ENCODE measurements at places on chromosomes 2 and 18.

GRCh38 chr2:126668254-126668653 lies 12.3 kb downstream of the GYPC start:
- no peak for DNase-seq

GRCh38 chr2:119455066-119455718 lies 23.5 kb downstream of the TMEM37 start:
- no peak for DNase-seq

DNA sequence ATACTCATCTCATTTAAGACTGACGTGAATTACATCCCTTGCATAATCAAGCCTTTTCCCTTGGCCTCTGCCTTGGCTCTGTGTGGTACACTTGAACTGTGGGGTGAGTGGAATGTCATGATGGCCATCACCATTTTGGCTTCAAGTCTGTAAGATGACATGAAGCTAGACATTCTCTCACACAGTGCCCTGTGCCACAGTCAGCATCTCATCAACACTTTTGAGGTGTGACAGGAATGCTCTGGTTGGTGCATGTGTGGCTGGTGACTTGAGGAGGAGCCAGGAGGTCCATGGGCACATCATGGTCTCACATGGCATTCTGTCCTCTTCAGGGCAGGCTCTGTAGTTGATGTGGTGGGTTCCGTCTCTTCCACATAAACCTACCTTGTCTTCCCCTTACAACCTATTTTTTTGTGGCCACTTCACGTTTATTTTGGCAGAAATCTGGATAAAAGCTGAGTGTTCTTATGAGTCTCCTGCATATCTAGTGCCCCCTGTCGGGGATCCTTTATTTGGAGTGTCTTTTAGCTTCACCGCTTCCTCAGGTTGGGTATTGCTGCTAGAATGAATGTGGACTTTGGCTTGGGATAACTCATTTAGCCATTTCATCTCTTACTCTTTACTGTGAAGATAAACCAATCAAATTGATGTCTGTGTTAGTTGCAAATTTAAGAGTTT lies 28.1 kb downstream of the MAP4K4 start:
- DNase-seq, result peak; percentile 57

DNA sequence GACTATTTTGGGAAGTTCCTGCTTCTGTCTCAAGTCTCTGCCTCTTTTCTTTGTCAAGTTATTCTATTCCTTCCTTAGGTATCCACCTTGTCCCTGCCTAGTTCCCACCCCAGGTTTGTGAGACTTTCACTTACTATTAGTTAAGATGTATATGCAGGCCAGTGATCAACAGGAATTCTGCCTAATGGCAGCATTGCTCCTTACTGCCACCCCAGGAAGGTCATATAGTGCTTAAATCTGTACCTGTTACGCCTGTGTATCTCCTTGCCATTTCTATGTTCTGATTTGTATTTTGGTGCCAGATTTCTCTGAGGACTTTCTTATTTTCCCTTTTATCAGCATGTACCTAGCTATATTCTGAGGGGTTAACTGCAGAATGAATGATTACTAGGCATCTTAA lies 746.0 kb upstream of the TMEFF2 start:
- DNase-seq, result no peak

GRCh38 chr18:5558851-5559250 lies 15.1 kb upstream of the EPB41L3 start:
- no peak for DNase-seq

- DNase-seq, result no peak
Observed at GRCh38 chr2:25305775-25306174, 36.0 kb downstream of the DNMT3A start.

DNA sequence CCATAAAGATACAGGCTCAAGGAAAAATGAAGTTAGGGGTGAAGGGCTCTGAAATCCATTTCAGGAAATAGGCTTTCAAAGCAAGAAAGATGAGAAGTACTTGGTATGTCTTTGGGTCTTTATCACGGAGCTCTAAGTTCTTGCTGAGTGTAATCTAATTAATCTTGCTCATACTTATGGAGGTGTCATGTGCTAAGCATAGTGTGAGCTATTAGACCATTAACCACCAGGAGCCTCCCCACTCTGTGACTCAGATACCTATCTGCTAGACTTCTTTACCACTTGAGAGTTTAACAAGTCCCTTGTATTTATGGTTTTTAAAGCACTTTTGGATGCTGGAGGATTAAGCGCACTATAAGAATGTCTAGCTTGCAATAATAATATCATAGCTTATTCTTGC lies 678.7 kb downstream of the EPHA4 start:
- no peak for DNase-seq

GRCh38 chr2:11375689-11376027 lies 31.2 kb upstream of the ROCK2 start:
- DNase-seq, result no peak

GRCh38 chr2:149552226-149552625 lies 35.3 kb downstream of the MMADHC start:
- no peak for DNase-seq

DNA sequence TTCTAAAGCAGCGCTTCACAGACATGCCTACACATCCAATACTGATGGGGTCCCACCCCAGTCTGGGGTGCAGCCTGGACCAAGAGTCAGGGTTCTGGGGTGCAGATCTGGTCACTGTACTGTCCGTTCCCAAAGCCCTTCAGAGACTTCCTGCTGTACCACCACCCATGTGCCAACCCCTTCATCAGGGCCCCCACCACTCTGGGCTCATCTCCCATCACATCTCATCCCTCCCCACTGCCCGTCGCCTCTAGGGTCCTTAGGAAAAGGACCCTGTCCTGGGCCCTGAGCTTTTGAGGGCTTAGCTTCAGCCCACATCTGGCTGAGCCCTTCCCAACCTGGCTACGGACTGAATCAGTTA lies 37.9 kb upstream of the ID2 start:
- DNase-seq, result no peak

DNA sequence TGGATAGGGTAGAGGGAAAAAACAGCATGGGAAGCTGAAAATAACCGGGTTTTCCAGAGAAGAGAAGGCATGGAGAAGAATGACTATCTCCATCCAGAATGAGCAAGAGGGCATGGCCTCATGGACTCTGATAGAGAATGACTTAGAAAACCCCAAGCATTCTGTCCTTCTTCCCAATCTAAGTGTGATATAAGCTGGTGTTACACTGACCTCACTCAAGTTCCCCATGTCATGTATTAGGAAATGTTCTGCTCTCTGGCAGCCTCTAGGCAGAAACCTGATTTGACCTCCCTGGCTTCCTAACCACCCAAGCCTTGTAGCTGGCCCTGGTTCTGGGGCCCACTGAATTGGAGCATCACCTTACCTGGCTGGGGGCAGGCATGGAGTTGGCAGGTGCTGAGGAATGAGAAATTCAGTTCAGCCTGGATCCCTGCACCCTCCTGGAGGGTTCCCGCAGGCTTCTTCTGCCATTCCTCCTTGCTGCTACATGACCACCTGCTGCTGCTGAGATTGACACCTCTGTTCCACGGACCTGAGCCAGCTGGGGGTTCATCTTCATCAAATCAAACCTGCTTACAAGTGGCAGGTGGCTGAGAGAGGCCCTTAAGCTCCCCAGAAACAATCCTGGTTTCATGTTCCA lies 5.2 kb upstream of the SIGLEC15 start:
- DNase-seq, result no peak

DNA sequence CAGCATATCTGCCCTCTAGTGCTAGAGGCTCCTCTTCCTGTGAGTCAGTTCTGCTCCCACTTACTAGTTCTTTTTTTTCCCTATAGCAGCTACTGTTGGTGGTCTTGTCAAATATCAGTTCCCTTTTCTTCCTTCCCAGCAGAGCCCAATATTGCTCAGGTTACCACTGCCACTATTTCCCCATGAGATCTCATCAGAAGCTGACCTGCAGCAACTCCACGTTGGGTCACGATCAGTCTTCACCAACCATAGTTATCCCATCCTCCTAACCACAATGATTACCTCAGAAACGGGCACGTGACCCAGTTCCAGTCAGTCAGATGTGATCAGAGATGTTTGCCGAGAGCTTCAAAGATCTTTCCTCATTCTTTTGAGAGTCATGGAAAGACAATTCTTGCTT lies 59.7 kb upstream of the CAPN13 start:
- no peak for DNase-seq

DNA sequence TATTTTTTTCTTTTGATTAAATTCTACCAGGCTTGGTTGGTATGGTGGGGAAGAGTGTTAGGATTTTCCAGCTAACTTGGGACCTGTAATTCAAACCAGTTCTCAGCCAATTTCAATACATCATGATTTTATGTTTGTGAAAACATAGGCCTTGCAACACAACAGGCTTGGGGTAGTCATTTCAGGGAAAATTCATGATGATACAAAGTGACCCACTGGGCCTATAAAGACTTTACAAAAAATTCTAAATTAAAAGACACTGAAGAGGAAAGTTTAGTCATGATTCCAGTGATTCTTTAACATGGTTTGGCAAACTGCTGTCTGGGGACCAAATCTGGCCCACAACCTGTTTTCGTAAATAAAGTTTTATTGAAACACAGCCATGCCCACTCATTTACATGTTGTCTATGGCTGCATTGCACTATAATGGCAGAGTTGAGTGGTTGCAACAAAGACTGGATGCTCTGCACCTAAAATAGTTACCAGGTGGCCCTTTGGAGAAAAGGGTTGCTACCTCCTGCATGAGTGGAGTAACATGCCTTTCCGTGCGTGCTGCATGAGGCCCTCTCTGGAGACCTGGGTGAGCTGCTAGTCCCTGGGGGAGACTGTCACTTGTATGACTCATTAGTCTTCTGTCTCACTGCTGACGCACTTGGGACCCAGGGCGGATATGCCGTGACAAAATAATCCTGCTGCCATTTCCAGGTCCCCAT lies 73.6 kb downstream of the NPAS2 start:
- DNase-seq, result no peak

GRCh38 chr2:241852981-241853631 lies 5.6 kb downstream of the PDCD1 start:
- no peak for DNase-seq

- no peak for DNase-seq
Observed at GRCh38 chr2:152320814-152321213, 14.2 kb upstream of the FMNL2 start.

DNA sequence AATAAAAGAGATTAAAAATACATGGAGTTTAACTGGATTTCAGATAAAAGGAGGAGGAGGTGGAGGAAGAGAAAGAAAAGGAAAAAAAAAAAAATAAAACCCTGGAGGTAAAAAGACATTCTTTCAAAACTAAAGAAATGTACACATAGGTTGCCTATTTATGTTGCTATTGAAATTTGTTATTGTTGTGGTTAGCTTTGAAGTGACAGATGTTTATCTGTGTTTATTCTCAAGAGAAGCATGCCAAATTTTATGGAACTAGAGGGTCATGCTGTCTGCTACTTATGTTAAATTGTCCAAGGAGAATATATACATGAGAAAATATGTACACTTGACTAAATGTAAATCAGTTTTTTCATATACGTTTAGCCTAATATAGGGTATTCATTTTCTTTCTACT lies 653.2 kb downstream of the DCDC2C start:
- no peak for DNase-seq

DNA sequence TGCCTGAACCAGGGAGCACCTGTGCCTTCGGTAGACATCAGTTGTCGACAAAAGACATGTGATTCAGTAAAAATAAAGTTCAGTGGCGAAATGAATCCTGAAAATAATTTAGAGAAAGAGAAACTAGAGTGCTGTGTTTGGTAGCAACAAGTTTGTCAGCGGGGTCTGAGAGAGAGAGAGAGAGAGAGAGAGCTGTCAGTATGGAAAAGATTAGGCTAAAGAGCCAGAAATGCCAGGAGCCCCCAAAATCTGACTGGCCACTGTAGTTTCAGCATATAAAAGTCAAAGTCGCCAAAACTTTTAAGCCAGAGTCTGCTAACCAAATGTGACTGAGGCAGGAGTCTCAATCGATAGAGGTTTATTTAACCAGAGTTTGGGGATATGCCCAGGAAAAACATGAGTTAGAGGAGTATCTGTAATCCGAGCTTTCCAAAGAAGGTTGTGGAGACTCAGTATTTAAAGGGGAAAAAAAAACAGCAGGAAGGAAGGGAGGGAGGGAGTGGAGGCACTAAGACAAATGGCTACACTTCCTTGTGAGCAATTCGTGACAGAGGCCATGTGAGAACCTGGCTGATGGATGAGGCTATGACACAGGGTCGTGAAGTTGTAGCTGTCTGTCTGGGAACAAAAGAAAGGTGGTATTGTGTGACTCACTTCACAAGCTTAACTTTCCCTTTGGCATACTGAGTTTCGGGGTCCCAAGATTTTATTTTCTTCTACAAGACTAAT lies 20.5 kb upstream of the GNAL start:
- no peak for DNase-seq

DNA sequence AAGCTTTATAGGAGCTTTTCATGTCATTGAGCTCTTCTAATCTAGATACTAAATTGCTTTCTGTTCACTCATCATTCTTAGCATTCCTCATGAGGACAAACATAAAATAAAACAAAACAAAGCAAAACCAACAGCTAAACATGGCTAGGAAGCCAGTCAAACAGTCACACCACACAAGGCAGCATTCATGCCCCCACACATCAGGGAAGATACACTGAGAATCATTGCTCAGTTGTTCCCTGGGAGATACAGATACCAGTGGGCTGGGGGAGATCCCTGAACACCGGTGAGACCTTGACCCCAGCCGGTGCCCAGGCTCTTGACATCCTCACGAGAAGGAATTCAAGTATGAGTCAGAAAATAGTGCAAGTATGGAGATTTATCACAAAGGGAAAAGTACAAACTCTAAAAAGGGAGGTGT lies 177.9 kb upstream of the ARL4C start:
- no peak for DNase-seq

- no peak for DNase-seq
Observed at GRCh38 chr2:44531289-44531688, 169.5 kb downstream of the CAMKMT start.

DNA sequence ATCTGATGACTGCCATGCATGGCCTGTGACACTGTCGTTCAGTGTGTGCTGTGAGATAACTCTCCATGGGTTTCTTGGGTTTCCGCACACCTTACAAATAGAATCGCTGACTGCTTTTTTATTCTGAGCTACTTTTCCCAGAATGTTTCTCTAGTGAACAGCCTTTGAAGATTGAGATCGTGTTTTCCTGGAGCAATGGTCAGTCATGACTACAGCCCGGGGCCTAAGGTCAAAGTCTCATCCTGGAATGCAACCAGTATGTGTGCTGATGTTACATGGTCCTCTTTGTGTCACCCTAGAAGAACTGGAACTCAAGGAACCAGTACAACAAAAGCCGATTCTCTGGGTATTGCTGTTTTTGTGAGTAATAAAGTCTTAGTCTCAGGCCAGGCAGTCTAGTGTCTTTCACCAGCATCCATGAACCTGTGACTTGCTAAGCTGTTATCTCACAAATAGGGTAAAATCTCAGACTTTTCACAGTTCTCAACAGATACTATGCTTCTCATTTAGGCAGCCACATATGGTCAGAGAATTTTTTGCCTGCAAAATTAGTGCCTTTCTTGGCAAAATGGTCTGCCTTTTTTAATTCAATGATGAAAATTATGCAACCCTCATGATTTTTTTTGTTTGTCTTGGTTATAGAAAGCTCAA lies 124.9 kb upstream of the PIEZO2 start:
- no peak for DNase-seq

DNA sequence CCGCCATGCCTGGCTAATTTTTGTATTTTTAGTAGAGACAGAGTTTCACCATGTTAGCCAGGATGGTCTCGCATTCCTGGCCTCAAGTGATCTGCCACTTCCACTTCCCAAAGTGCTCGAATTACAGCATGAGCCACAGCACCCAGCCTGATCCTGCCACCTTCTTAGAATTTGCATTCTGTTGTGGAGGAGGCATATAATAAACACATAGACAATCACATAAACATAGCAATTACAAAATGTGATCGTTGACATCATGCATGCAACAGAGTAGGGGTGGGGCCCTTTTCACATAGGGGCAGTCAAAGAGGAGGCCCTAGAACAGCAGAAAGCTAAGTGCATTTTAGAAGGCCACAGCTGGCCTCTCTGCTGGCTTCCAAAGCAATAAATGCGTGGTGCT lies 39.9 kb upstream of the TSPYL6 start:
- no peak for DNase-seq

All from hematopoietic multipotent progenitor cell treated with erythropoietin and hydrocortisone succinate and interleukin-3 and kit ligand, for 8 days (in vitro differentiated cells).